ENCODE measurements at places on chromosomes 16 and 17.

DNA sequence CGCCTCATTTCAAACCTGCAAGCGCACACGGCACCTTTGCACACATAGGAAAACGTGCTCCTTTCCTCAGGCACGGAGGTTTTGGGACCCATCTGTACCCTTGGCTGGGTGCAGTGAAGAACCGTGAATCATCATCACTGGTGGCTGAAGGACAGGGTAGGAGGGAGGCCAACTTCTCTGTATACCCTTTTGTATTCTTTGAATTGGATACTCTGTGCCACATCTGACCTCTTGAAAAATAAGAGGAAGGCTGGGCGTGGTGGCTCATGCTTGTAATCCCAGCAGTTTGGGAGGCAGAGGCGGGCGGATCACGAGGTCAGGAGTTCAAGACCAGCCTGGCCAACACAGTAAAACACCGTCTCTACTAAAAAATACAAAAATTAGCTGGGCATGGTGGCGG is 11.7 kb downstream of the GPRC5B start:
- DNase-seq, result no peak

DNA sequence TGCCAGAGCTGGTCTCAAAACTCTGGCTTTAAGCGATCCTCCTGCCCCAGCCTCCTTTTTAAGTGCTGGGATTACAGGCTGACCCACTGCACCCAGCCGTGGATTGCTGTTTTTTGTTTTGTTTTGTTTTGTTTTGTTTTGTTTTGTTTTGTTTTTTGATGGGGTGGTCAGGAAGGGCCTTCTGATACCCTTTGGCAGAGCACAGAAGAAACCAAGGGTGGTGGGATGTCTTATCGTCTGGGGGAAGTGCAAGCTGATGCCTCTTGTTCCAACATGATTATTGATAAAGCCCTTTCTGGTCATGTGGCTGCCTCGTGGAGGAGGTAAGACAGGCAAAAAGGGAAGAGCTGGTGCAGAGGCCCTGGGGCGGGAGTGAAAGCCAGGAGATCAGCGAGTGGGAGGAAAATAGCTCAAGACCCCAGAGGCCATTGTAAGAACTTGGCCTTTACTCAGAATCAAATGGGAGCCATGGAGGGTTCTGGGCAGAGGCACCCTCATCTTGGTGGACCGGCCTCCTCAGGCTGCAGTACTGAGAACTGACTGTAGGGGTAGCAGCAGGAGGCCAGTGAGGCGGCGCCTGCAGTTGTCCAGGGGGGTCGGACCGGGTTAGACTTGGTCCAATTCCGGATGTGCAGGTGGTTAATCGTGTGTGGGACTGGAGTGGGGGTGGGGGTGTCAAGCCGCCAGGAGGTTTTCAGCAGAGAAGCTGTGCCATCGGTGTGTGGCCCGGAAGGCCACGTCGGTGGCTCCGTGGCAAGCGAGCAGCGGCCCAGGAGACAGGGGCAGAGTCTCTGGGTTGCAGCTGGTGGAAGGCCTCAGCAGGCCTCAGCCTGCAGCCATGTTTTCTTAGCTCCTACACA is 84.4 kb upstream of the GSE1 start:
- DNase-seq, result no peak

DNA sequence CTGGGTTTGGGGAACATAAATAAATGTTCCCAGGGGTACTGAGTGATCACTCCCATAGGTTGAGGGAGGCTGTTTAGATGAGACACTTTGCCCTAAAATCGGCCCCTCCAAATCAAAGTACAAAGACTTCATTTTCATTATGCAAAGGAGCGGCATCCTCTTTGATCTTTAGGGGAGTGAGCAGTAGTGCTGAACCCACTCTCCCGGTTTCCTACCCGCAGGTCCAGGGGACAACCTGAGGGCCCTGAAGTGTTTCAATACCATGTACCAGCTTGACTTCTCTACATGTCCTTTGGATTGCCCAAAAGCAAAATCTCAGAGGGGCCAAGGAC is 3.6 kb downstream of the HOXB6 start:
- no peak for DNase-seq

- no peak for DNase-seq
Measured at GRCh38 chr17:82457929-82458178, 687 bp upstream of the NARF start.

GRCh38 chr16:10497132-10498101 is 83.0 kb downstream of the EMP2 start:
- DNase-seq, result no peak

GRCh38 chr16:84270071-84270470 is 24.6 kb upstream of the WFDC1 start:
- DNase-seq, result no peak

GRCh38 chr17:1729966-1730325 is 5.4 kb downstream of the WDR81 start:
- DNase-seq, result no peak

DNA sequence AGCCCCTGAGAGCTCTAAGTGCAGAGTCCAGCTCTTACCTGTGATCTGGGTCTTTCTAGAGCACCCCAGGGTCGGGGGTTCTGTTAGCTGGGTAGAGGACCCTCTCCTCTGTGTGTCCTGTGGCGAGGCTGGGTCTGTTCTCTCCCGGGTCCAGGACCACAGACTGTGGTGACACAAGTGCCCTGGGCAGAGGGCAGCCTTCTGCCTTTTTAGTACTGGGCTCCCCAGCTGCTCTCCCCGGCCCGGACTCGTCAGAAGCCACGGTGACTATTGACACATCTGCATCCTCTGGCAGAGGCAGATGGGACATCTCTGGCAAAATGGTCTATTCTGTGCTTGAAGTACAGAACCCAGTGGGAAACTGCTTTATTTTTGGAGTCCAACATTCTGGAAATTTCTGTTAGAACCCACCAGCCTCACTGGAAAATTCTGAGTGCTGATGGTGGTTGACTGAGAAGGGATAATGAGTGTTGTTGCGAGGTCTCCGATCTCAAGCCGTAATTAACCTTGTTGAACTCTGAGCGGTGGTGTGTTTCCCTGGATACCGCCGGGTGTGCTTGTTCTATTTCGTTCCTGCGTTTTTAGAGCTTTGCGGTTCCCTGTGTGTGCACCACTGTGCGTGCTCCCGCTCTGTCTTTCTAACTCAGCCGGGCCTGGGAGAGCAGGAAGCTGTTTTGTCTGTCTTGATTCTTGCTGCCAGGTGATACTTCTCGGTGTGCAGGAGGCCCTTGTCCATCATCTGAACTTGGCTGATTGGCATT is 26.0 kb upstream of the NUDT16L1 start:
- DNase-seq, result no peak

DNA sequence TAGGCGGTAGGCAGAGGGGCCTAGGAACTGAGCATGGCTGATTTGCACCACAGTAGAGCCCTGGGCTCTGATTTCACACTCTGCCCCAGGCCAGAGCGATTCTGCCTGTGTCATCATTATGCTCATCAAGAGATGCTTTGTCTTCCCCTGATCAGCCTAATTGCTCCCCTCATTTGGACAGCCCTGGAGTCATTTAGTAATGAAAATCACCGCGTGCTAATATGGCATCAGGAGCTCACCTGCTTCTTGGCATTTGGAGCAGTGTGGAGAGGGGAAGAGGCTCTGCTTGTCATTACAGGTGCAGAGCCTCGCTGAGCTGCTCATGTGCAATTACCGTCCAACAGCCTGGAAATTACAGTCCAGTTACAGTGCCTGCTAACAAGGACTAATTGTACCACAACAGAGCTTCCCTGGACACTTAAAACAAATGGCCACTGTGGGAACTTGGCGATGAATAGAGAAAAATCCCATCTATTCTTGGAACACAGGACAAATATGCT is 157.1 kb upstream of the WSCD1 start:
- no peak for DNase-seq

- peak; percentile 77 for DNase-seq
Measured at GRCh38 chr17:42675348-42675964, 1.3 kb downstream of the PLEKHH3 start.

GRCh38 chr17:35906191-35906925 is 24.2 kb downstream of the RDM1 start:
- no peak for DNase-seq

DNA sequence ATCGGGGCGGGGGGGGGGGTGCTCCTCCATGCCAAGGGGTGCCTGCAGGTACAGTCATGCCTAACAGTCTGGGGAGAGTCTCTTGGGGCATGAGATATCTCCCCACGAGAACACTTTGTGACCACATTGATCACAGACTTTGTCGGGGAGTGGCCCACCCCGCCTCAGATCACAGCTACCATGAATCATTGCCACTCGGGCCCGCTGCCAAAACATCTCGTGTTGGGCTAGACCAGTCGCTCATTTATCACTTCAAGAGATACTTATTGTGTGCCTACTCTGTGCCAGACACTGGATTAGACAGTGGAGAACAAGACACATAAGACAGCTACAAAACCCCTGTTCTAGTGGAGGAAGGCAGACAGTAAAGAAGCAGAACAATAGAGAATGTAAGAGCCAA is 72.6 kb downstream of the CLEC16A start:
- no peak for DNase-seq

GRCh38 chr17:2157675-2158395 is 102.9 kb downstream of the HIC1 start:
- no peak for DNase-seq

GRCh38 chr16:74497761-74498160 is 76.5 kb upstream of the CLEC18B start:
- DNase-seq, result no peak

DNA sequence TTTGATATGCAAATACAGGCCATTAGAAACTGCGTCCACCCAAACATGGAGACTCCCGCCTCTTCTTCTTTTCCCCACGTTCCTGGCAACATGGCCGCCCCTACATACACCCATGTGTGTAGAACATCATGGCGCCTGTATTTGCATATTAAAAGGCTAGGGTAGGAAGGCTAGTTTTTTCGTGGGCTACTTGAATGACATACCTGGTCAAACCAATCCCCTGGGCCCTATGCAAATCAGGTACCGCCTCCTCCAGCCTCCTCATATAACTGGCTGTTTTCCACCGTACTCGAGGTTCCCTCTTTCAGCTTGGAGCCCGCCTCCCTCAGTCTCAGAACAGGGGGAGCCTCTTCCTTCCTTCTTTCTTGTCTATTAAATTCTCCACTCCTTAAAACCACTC is 840 bp upstream of the CD300LB start:
- no peak for DNase-seq

GRCh38 chr16:80346111-80346632 is 194.6 kb upstream of the DYNLRB2 start:
- no peak for DNase-seq

GRCh38 chr16:75429621-75430403 is 3.5 kb downstream of the CFDP1 start:
- DNase-seq, result no peak

DNA sequence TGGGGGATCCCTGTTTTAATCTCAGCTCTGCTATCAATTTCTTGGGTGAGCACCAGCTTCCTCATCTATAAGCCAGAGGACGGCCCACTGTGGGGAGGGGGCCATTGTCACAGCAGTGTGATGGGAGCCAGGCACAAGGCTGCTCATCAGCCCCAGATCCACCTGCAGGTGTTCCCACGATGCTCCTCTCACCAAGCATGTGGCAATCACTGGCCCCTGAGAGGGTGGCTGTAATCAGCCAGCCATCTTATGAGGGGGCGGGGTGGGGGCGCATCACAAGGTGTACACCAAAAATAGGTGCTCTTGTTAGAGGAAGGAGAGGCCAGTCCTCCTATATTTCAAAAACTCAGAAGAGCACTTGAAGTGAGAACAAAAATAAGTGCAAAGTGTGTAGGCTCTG is 31.2 kb downstream of the HNF1B start:
- DNase-seq, result no peak

DNA sequence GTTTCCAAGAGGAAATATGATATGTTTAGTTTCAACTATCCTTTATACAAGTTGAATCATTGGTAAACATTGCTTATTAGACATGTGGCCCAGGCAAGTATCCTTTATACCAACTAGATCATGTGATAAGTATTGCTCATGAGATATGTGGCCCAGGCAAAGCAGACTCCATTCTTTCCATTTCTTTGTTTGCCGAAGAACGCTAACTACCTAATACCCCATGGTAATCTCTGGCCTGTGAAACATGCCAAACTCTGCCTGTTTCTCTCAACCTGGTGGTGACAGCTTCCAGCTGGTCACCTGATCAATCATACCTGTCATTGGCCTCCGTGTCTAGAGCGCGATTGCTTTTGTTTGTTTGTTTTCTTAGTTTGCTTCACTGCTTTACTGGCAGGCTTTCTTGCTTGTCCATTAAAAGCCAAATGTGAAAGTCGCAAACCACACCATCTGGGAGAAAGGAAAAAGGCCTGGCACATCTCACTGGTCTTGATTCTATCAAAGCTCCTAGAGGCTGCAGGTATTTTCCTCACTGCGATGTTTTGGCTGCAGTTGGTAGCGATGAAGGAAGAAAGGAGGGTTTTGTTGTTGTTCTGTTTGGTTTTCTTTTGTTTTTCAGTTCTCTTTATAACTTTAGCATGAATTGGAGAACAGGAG is 686.2 kb downstream of the KCNJ2 start:
- peak; percentile 53 for DNase-seq

DNA sequence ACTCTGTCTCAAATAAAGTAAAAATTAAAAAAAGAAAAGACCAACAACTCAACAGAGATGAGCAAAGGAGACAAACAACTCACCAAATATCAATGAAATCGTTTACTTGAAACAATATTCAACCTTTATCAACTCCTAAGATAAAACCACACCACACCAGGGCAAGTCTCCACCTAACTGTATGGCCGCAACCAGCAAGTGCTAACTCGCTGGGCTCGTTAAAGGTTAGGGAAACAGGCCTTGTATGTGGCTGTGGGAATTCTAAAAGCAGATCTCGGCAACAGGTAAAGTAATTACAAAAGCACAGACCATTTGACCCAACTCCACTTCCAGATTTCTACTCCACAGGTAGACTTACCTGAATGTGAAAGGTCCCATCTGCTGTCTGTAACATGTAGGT is 9.3 kb downstream of the ZCCHC14 start:
- no peak for DNase-seq

DNA sequence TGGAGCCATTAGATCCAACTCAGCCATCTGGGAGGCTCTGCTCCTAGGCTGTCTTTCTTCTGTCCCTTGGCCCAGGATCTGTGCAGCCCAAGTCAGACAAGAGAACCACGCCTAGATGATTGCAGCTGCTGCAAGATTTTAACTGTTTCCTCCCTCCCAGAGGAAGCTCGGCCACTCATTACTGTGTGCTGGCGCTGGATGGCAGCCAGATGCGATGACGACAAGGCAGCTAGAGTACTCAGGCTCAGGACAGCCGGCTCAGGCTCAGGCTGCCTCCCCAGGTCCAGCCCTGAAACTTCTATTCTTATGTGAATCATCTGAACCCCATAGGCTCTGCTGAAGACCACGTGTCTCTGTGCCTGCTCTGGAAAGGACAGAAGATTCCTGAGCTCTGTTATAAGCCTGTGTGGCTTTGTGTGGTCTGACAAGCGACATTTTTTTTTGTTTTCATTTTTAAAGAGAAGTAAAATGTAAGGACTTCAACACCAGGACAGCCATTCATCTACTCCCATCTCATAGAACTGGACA is 32.1 kb upstream of the FBXW10B start:
- peak; percentile 89 for DNase-seq

DNA sequence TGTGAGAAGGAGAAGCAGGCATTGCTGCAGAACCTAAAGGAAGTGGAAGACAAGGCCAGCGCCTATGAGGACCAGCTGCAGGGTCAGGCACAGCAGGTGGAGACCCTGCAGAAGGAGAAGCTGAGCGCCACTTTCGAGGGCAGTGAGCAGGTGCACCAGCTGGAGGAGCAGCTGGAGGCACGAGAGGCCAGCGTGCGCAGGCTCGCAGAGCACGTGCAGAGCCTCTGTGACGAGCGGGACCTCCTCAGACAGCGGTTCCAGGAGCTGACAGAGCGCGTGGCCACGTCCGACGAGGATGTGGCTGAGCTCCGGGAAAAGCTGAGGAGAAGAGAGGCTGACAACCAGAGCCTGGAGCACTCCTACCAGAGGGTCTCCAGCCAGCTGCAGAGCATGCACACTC is 41.5 kb downstream of the PLD6 start:
- peak; percentile 29 for DNase-seq

GRCh38 chr16:28208824-28209223 is 2.9 kb downstream of the XPO6 start:
- DNase-seq, result no peak

All from NCI-H510A (cell line).